H1 (cell line): ENCODE measurements at places on chromosomes 16 and 17. TPM values are rescaled to one million over a fixed set of nuclear protein-coding genes. Genes with fewer than 3 reads are reported as not detected.

DNA sequence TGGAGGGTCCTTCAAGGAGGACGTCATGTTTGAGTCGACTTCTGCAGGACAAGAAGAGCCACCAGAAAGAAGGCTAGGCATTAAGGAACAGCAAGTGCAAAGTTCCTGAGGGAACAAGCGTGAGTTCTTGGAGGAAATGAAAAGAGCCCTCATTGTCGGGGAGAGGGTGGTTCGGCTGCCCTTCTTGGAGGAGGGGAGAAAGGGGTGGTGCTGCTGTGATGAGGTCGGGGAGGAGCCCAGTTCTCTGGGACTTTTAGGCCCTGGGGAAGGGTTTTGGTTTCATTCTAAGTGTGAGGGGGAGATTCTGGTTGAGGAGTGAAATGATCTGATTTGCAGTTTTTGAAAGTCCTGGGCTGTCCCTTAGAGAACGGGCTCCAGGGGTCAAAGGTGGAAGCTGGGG, 4.1 kb downstream of the BICDL2 start:
- no peak for DNase-seq

GRCh38 chr17:64139542-64139941, 9.6 kb upstream of the ERN1 start:
- DNase-seq, result no peak

DNA sequence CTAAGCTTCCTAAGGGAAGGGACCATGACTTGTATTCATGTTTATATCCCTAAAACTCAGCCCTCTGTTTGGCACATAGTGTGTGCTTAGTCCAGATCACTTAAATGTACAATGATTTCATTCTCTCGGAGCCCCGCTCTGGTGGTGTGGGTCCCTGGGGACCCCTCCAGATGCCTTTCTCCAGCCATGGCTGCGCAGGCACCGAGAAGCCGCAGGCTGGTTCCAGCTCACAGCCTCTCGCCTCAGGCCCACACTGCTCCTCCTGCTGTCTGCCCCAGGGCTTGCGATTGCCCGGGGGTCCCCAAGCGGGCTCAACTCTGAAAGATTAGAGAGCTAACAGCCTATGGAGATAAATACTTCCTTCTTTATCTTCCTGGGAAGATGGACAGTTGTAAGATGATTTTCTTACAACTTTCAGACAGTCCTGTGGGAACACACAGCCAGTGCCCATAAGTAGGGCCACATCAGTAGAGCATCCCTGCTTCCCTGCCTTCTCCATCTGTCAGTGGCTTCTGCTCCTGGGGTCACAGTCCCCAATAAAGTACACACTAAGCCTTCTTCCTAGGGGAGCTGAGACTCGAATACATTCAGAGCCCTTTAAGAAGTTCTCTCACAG, 66.2 kb downstream of the CENPV start:
- peak; percentile 54 for DNase-seq

DNA sequence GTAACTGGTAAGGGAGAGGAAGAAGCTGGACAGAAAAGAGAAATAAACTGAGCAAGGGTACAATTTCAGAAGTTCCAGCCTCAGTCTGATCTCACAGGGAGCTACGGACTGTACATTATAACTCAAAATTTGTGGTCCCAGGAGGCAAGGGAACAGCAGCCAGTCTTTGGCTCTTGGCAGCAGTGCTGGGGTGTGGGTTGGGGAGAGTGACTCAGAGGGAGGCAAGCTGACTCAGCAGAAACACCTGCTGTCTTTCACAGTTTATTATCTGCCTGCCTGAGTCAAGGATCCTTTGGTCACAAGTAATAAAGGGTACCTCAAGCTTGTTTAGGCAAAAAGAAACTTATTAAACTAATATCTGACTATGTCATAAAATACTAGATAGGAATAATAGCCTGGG, 73.5 kb upstream of the KIF2B start:
- peak; percentile 7 for DNase-seq

Gene TBC1D26
- 0.71 and 0.84 TPM in 2 replicates for total RNA-seq

Gene MYO15A
- 1.5 and 1.6 TPM in 2 replicates for total RNA-seq

Gene TPPP3
- total RNA-seq, result 0.61 and 1.0 TPM in 2 replicates

Gene PYDC1
- total RNA-seq, result 3.0 and 3.5 TPM in 2 replicates
